ENCODE measurements at places on chromosomes 2 and 18. TPM values are rescaled to one million over a fixed set of nuclear protein-coding genes. Genes with fewer than 3 reads are reported as not detected.

- peaks cover 17% of the 10 kb centered on the region for H3K36me3 ChIP-seq
- H3K4me1 ChIP-seq: no peaks in the 10 kb centered on the region
- no peak for DNase-seq
- no peak overlapping the region for H3K4me3 ChIP-seq
- no peak overlapping the region for H3K27ac ChIP-seq
- H3K27me3 ChIP-seq: no peaks in the 10 kb centered on the region
Measured at GRCh38 chr18:55268628-55269275, 309.5 kb upstream of the CCDC68 start.

RTKN gene
- total RNA-seq: 9.5 TPM

DNA sequence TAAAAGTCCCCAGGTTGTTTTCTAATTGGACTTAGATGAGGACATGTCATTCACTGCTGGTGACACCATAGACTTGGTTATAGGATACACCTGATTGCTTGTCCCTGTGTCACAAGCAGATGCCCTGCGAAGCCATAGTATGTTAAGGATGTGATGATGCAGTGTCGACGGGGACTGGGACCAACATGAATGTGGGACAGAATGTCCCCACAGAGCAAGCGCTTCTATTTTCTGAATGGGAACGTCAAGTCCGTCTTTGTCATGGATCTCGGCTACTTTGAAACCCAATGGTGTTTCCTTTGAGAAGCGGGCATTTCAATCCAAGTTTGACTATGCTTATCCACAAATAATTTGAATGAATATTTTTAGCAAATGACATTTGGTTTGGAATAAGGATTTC lies 2.1 kb downstream of the GCG start:
- no peaks in the 10 kb centered on the region for H3K4me1 ChIP-seq
- H3K27ac ChIP-seq: no peak overlapping the region
- no peak overlapping the region for H3K4me3 ChIP-seq
- no peaks in the 10 kb centered on the region for H3K27me3 ChIP-seq

GRCh38 chr2:75894170-75894569 lies 183.5 kb upstream of the GCFC2 start:
- no peaks in the 10 kb centered on the region for H3K36me3 ChIP-seq
- no peaks in the 10 kb centered on the region for H3K4me1 ChIP-seq
- no peak overlapping the region for H3K4me3 ChIP-seq
- H3K27ac ChIP-seq: no peak overlapping the region
- no peak for DNase-seq
- no peaks in the 10 kb centered on the region for H3K27me3 ChIP-seq

DNA sequence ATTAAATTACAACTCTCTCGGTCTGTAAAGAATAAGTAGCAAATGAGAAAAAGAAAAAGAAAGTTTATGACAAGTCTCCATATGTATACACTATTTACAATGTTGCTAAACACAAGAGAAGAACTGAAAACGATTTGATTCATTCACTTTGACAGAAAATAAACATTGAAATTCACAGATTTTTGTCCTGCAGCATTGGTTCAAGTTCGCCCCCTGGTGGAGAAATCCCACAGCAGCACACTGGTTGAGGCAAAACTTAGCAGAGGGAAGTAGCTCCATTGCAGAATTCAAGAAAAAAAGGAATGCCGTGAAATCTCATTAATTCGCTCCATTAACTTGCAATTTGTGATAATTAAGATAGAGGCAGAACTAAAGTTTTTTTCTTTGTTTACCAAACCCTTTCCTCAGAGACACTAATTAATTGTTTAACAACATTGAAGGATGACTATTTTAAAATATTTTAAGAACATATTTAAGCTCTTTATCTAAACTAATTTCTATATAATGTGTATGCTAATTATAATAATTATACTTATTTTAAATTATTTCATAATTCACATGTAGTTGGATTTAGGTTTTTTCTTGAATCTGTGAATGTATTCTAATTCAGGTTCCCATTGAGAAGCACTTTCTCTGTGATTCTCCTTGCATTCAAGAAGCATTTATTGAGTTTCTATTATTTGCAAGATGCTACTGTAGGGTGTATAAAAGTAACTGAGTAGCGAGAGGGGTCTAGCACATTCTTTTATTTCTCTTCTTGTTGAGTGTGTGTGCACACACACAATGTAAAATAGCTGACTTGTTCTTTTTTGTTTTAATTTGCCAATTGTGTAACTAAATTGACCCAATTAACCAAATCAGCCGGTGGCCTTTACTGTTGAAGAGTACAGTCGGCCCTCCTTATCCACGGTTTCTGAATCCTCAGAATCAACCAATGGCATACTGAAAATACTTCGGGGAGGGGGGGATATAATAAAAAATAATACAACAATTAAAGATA lies 74.1 kb downstream of the COL4A3 start:
- H3K27ac ChIP-seq: no peak overlapping the region
- DNase-seq: peak; percentile 84
- H3K36me3 ChIP-seq: peaks cover 5% of the 10 kb centered on the region
- no peaks in the 10 kb centered on the region for H3K4me1 ChIP-seq
- H3K27me3 ChIP-seq: no peaks in the 10 kb centered on the region

- no peak for DNase-seq
- H3K36me3 ChIP-seq: no peaks in the 10 kb centered on the region
- H3K27me3 ChIP-seq: no peaks in the 10 kb centered on the region
Measured at GRCh38 chr2:27751377-27751776, 20.1 kb upstream of the MRPL33 start.

GRCh38 chr18:51137026-51137729 lies 60.3 kb downstream of the MEX3C start:
- no peak overlapping the region for H3K4me3 ChIP-seq
- H3K27ac ChIP-seq: no peak overlapping the region
- no peaks in the 10 kb centered on the region for H3K27me3 ChIP-seq
- no peaks in the 10 kb centered on the region for H3K36me3 ChIP-seq
- peaks cover 6% of the 10 kb centered on the region for H3K4me1 ChIP-seq

DNA sequence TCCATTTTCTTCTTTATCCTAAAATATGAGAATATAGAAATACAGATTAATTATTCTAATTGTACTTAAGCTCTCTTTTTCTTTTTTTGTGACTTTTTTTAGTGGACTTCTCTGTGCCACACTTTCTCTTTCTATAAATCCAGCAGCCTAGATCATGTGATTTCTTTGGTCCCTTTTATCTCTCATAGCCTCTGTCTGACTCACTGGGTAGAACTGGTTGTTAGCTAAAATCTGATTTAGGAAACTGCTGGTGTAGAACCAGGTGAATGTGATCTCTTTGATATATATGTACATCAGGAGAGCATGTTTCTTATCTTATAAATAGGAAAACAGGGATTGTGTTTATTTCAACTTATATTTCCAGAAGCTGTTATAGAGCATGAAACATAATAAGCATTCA lies 54.9 kb downstream of the VRK2 start:
- H3K4me3 ChIP-seq: no peak overlapping the region
- H3K36me3 ChIP-seq: no peaks in the 10 kb centered on the region
- DNase-seq: no peak
- no peak overlapping the region for H3K27ac ChIP-seq
- H3K27me3 ChIP-seq: no peaks in the 10 kb centered on the region

DNA sequence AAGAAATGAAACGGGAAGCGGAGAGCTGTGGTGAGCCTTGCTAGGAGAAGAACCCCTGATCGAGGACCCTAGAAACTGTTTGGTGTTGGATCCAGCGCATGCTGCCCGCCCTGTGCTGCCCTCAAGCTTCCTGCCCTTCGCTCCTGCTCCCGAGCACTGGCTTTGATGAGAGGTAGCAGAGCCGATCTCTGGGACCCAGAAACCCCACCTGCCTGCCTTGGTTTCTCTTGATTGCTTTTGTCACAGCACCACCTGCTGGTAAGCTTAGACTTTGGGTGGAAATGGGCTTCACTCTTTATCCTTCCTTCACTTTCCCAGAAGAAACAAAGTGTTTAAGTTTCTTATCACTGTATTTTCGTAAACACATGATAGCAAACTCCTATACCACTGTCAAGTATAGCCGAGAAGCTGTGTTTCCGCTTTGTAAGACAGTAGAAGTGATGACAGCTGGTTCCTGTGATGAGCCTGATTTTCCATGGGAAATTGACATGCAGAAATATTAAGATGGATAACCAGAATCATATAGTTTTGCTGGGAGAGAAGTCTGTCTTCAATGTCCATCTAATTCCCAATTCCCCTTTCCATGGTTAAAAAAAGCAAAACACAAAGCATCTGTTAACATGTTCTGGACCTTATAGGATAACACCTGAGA lies 267.4 kb downstream of the PHLPP1 start:
- no peaks in the 10 kb centered on the region for H3K4me1 ChIP-seq
- H3K27me3 ChIP-seq: no peaks in the 10 kb centered on the region
- DNase-seq: no peak
- peaks cover 15% of the 10 kb centered on the region for H3K36me3 ChIP-seq
- no peak overlapping the region for H3K27ac ChIP-seq

DNA sequence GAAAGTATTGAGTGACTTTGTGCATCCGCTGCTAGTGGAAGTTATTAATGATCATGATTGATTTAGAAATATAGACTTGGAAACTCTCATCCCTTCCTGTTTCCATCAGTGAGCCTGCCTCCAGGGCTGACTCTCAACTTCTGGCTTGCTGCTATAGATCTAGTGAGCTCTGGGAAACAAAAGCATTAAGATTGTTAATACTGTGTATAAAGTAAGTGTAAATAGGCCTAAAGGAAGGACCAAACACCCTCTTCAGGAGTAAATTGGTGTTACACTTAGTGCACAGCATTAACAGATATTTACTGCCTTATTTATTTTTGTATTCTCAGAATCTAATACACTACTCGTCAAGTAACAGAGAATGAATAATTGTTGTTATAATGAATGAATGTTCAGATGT lies 285.6 kb downstream of the THSD7B start:
- no peaks in the 10 kb centered on the region for H3K36me3 ChIP-seq
- DNase-seq: no peak
- H3K4me1 ChIP-seq: peaks cover 3% of the 10 kb centered on the region
- H3K27me3 ChIP-seq: no peaks in the 10 kb centered on the region
- H3K4me3 ChIP-seq: no peak overlapping the region
- no peak overlapping the region for H3K27ac ChIP-seq

- DNase-seq: no peak
- H3K27ac ChIP-seq: no peak overlapping the region
- H3K36me3 ChIP-seq: peaks cover 6% of the 10 kb centered on the region
- no peak overlapping the region for H3K4me3 ChIP-seq
Measured at GRCh38 chr2:54675738-54676137, 47.7 kb upstream of the EML6 start.

DNA sequence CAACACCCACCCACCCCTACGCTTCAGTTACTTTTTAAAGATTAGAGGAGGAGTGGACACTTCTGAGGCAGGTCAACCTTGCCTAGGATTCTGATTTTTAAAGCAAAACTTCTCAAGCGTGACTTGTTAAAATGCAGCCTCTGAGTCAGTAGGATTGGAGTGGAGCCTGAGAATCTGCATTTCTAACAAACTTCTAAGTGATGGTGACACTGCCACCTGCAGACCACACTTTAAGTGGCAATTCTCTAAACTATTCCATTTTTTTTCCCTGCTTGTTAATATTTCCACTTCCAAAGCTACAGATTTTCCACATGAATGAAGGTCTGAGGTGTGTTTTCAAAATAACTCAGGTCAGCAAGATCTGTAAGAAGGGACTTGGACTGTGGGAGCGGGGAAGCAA lies 171.1 kb upstream of the CCDC150 start:
- no peak overlapping the region for H3K27ac ChIP-seq
- H3K4me1 ChIP-seq: no peaks in the 10 kb centered on the region
- DNase-seq: no peak
- H3K4me3 ChIP-seq: no peak overlapping the region
- H3K36me3 ChIP-seq: no peaks in the 10 kb centered on the region

DNA sequence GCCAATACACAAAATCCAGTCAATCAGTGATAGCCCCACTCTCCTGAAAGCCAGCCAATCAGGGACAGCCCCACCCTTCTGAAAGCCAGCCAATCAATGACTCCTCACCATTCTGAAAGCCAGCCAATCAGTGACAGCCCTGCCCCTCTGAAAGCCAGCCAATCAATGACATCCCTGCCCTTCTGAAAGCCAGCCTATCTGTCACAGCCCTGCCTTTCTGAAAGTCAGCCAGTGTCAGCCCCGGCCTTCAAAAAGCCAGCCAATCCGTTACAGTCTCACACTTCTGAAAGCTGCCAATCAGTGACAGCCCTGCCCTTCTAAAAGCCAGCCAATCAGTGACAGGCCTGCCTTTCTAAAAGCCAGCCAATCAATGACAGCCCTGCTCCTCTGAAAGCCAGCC lies 95.9 kb upstream of the HDAC4 start:
- H3K27ac ChIP-seq: no peak overlapping the region
- H3K4me1 ChIP-seq: no peaks in the 10 kb centered on the region
- H3K27me3 ChIP-seq: no peaks in the 10 kb centered on the region
- no peak for DNase-seq
- no peaks in the 10 kb centered on the region for H3K36me3 ChIP-seq

DNA sequence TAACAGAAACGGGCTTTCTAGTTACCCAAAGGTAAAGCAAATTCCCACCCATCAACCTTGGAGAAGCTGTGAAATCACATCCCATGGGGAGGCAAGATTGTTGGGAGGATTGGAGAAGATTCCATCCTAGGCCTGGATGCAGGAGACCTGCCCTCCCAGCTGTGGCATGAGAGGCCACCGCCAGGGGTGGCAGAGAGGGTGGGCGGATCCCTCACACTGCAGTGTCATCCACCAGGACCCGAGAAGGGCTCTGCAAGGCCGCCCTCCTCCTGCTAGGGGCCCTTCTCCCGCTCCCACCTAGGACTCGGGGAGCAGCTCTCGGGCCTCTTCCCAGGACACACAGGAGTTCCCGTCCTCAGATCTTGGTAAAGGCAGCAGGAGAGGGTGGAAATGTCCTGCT lies 15.5 kb upstream of the ATG16L1 start:
- no peaks in the 10 kb centered on the region for H3K27me3 ChIP-seq
- H3K36me3 ChIP-seq: no peaks in the 10 kb centered on the region
- DNase-seq: no peak
- H3K27ac ChIP-seq: no peak overlapping the region
- H3K4me1 ChIP-seq: no peaks in the 10 kb centered on the region

DNA sequence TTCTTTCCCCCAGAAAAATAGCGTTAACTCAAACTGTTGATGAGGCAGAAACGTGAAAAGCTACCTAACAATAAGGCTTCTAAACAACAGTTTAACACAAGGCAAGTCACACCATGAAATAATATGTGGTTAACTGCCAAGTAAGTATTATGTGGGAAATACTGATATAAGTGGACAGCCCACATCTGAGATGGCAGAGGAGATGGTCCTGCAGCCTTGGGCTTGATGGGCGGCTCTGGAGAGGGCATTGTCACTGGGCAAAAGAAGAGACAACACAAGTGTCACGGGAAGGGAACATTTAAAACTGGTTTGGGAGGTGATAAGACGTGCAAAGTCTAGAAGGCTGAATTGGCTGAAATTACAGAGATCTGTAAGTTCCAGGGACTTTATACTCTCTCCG lies 147.2 kb downstream of the PKP4 start:
- H3K27ac ChIP-seq: no peak overlapping the region
- H3K36me3 ChIP-seq: no peaks in the 10 kb centered on the region
- H3K4me1 ChIP-seq: peaks cover 7% of the 10 kb centered on the region
- DNase-seq: no peak
- H3K4me3 ChIP-seq: no peak overlapping the region

- H3K27me3 ChIP-seq: no peaks in the 10 kb centered on the region
- H3K4me3 ChIP-seq: no peak overlapping the region
- no peak for DNase-seq
- no peak overlapping the region for H3K27ac ChIP-seq
Measured at GRCh38 chr2:34102339-34102738, 503.2 kb upstream of the FAM98A start.

All from ascending aorta (tissue), 2 donors.